NCI-H446 (cell line): ENCODE measurements at places on chromosomes 12 and 14.

DNA sequence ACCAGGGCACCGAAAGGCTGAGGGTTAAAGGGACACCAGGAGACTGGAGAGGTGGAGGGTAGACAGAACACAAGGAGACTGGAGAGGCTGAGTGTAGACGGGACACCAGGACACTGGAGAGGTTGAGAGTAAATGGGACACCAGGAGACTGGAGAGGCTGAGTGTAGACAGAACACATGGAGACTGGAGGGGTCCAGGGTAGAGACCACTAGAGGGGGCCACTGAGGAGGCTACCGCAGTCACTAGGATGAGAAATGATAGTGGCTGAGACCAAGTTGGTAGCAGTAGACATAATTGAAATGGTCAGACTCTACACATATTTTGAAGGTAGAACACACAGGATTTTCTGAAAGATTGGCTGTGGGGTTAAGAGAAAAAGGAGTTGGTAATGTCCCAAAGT is 68.2 kb downstream of the PAH start:
- DNase-seq: no peak

- no peak for DNase-seq
Observed at GRCh38 chr14:72521968-72522741, 371.7 kb downstream of the DPF3 start.

DNA sequence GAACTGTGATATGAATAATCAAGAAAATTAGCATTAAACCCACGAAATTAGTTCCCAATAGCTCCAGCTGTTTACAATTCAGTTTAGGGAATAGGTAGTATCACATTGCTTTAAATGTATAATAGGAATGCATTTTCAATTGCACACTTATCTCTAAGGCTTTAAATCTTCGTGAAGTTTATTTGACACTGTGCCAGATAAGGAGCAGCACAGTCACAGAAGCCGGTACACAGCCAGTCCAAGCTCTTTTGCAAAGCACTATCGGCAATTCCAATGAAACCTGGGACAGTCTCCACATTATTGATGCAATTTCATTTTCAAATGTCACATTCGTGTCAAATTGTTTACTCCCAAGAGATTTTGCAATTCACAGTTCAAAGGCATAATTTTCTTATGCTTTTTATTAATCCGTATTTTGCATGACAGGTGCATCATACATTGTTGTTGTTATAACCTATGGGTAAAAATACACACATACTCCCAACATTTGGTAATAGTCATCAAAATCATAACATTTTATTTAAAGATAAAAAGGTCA is 602.8 kb downstream of the RPS29 start:
- DNase-seq: no peak

DNA sequence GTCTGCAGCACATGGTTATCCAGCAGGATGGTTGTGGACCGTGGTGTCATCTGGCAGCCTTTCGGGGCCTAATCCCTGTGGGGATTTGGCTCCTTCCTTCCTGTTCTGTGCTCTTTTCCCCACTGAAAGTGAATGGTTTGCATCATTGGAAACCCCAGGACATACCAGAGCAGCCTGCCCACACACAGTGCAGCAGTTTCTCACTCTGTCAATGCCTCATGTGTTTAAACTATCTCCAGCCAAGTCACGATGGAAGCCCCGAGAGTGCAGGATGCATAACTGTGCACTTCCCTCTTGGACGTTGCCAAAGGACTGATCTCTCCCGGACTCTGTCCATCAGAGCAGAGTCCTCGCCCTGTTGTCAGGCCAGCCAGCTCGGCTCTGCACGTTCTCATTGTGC is 29.0 kb upstream of the AMN start:
- DNase-seq: no peak

DNA sequence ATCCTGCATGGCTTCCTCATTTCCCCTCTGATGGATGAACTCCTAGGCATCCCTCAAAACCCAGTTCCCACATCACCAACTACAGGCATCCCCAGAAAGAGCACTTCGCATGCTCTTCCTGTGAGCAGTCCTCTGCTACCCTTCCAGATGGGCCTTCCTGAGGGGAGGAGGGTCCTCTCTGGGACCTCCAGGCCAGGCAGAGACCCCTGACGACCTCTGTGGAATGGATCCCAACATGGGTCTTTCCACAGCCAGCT is 1.9 kb downstream of the AKT1 start:
- DNase-seq: no peak

- no peak for DNase-seq
Observed at GRCh38 chr12:26551385-26551784, 281.6 kb downstream of the ITPR2 start.

DNA sequence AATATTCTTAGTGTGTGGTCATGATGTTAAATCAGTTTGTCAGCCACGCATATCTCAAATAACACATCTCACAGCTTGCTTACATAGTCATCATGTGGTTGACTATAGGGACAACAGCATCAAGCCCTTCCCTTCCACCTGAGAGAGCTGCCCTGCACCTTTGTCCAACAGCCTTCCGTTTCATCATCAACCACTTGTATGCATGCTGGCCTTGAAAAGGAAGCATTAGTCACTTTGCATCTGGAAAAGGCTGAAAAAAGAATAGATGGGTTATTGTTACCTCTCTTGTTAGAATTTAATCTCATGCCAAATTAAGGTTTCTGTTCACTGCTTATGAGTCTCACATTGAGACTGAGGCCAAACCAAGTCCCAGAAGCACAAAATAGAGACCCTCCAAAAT is 1586.5 kb upstream of the SEL1L start:
- DNase-seq: no peak
